NCI-H1048 (cell line): ENCODE measurements at places on chromosomes 6 and 20.

DNA sequence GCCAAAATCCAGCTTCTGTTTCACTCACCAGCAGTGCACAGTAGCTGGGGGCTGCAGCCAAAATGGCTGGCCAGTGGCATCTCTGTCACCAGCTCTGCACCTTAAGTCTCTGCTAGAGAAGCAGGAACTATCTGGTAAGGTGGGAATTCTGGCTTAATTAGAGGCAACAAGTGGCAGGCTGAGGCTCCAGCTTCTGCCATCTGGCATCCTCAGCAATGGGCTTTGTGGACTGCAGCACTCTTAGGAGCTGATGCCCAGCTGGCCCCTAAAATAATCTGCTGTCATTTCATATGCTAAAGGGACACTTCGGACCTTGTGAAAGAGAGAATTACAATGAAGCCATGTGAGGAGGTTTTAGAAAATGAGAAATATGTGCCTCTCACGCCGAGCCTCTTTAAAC, 4.6 kb upstream of the CLDN20 start:
- no peak for DNase-seq

DNA sequence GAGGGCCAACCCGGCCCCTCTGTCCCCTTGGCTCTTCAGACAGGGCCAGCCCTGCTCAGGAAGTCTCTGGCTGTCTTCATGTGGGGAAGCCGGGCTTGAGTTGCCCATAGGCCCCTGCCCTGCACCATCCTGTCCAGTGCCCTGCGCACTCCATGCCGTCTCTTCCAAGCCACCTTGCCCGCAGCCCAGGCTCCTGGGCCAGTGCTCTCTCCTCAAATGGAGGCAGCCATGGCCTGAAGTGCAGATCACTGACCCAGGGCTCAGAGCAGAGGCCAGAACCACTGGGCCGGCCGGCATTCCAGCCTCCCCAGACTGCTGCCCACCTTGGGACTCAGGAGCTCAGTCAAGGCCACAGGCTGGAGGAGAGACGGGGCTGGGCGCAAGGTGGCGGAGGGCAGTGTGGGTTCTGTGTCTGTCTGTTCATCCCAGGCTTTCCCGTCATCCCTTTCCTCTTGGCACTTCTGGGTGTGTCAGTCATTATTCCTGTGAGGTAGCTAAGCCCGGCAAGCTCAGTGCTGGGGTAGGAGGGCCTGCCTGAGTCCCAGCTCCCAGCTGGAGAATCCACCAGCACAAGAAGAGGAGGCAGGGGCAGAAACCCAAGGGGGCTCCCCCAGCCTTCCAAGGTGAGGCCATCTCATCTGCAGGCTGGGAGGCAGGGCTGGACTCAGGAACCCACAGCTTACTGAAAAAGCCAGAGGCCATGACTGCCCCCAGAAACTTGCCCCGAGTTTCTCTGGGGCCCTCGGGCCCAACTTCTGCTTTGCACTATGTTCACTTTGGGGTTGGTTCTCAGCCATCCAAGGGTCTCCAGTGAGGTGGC, 22.4 kb downstream of the SDCBP2 start:
- DNase-seq: no peak

GRCh38 chr6:113674075-113674474, 183.1 kb upstream of the MARCKS start:
- no peak for DNase-seq

GRCh38 chr6:7562769-7563168, 21.3 kb downstream of the DSP start:
- DNase-seq: no peak

- no peak for DNase-seq
These were observed 152.5 kb downstream of the MTHFD1L start for GRCh38 chr6:151018046-151018445.

- DNase-seq: no peak
These were observed 124.0 kb upstream of the STXBP5 start for GRCh38 chr6:147080225-147080624.

GRCh38 chr6:96450082-96450769, 71.4 kb upstream of the UFL1 start:
- no peak for DNase-seq

DNA sequence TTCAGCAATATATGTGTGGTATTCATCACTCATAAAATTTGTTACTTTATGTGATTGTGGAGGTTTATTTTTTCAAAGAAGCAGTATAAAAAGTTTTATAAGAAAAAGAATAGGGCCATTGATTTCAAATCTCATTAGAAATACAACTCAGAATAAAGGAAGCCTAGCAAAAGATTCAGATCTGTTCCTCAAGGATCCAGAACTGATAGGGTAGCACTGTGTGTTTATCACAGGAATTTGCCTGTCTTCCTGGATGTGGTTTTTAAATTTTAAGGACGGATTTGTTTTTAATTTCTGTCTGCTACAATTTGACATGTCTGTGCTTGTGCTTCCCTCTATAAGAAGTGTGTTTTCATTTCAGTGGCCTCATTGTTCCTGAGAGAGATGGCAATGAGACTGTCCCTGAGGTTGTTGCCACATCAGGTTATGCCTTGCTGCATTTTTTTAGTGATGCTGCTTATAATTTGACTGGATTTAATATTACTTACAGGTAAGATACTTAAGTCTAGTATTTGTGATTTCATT, 74.6 kb downstream of the ATRN start:
- DNase-seq: no peak

GRCh38 chr6:11380549-11380948, 148.1 kb upstream of the NEDD9 start:
- DNase-seq: no peak

GRCh38 chr6:104640150-104640700, 219.5 kb downstream of the HACE1 start:
- DNase-seq: no peak

DNA sequence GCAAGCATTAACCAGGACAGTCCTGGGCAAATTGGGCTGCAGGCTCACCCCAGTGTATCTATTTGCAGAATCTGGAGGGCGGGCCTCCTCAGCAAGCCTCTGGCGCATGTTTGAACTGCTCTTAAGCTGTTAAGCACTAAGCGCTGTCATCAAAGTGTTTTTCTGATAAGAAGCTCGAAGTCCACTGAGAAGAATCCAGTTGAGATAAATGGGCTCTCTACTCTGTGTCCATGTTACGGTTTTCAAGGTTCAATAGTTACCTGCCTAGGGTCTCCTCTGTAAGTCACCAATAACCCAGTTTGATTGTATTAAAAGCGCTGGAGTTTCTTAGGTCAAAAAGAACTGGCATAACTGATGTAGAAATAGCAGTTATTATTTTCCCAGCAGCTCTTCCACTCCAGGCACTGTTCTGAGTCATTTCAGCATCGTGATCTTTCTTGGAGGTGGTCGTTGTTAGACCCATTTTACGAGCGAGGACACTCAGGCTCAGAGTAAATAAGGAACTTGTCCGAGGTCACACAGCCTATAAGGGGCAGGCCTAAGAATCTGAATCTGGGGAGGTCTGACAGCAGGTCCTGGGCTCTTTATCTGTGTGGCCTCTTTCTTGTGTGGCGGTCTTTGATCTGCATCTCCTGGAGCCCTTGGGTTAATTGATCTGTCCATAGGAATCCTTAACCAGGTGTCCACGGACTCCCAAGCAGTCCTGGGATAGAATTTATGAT, 207.4 kb upstream of the ZNF217 start:
- no peak for DNase-seq

- no peak for DNase-seq
These were observed 43.9 kb downstream of the SCML4 start for GRCh38 chr6:107780226-107780625.

DNA sequence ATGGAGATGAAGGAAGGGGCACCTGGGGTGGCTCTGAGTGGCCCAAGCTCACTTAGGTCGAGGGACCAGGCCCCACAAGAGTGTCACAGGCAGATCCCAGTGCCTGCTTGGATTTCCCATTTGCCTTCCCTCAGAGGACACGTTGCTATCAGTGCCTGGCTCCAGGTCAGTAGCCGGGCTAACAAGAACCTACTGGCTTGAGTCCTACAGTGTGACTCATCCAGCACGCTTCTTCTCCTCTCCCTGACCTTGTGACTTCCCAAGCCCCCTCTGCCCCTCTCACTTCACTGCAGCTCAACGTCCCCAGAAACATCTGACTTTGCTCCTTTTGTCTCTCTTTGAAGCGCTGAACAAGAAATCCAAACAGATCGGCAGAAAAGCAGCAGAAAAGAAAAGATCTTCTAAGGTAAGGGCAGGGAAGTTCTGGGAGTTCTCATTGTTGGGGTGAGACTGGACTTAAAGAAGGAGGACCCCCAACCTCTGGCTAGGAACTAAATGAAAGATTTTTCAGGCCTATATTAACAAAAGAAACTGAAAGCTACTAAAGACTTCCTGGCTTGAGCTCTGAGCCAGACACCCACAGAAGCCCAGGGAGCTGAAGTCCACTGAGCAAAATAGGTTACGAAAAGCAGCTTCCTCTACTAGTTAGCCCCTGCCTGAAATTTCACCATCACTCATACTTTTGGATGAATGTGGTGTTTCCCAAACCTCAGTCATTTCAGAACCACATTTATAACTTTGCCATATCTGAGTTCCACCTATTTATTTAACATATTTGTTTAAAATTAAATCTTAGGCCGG, 21.5 kb downstream of the ASIP start:
- no peak for DNase-seq

- DNase-seq: peak; percentile 8
These were observed 18.5 kb downstream of the SNRPB start for GRCh38 chr20:2451939-2452732.

DNA sequence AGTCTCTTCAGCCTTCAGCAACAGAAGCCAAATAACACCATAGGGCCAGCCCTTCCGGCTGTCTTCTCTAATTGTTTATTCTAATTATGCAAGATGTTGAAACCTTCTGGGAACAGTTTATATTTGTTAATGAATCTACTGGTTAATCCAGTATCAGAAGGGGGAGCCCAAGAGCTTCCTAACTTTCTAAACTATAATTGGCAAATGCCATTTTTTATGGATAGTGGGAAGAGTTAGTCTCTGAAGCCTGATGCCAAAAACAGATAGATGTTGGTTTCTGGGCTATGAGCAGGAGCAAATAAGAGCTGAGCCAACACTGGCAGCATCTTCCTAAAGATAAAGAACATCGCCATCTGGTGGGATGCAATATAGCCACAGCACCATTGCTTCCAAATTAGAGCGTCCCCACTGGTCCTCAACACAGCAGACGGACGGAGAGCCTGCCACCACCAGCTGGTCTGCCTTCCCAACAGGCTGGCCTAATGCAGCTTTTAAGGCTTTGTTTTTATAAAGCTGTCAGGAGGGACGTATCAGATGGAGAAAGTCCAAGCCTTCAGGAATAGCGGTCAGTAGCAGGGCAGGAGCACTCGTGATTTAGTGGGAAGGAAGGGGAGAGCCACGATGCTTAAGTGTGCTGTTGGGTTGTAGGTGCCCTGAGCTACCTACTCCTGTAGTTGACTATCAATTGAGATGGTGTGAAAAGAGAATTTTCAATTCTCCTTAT, 118.8 kb downstream of the RALGAPA2 start:
- no peak for DNase-seq

DNA sequence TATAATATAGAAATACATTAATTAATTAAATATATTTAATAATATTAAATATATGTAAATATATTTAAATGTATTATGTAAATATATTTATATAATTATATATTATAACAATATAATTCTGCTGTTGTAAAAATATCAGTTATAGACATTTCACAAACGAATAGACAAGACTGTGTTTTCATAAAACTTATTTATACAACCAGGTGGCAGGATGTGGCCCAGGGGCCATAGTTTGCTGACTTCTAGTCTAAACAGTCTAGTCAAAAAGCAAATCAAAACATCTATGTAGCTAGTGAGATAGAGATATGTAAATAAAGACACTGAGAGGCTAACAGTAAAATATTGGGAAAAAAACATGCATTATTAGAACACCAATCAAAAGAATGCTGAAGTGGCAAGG, 136.4 kb downstream of the TBXT start:
- DNase-seq: no peak

GRCh38 chr6:107736713-107737396, 87.3 kb downstream of the SCML4 start:
- DNase-seq: no peak

GRCh38 chr6:88499845-88500699, 333.9 kb upstream of the CNR1 start:
- DNase-seq: no peak

DNA sequence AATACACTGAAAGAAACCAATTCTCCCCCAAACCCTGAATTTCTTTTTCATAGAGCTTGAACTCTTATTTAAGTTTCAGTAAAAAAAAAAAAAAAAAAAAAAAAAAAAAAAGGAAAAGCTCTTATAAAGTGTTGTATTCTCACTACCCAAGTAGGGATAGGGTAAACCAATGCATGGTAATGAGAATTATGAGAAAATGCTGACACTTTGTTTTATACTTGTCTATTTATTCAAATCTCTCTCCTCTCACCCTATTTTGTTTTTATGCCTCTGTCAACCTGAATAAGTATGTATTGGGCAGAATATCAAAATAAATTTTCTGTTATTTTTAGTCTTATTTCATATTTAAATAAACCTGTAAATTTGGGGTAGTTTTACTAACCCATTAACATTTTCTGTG, 181.9 kb downstream of the GJA1 start:
- DNase-seq: no peak

DNA sequence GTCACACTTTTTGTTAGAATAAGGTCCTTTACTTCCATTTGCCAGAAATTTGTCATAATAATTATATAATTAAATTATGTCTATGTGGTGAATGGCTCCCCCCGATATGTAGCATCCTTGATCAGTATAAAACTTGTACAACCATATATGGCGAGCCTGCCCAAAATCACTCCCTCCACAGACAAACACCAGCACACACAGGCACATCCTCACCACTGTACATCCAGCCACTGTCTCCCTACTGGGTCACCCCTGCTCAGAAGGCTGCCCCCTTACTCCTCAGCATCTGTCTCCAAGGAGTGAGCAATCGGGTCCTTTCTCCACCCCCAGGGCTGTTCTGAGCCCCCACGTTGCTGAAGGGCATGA, 87.0 kb upstream of the MYL9 start:
- DNase-seq: no peak

GRCh38 chr6:117110146-117110545, 155.2 kb upstream of the VGLL2 start:
- no peak for DNase-seq

- no peak for DNase-seq
These were observed 41.9 kb upstream of the SRSF6 start for GRCh38 chr20:43415661-43416430.

GRCh38 chr6:11994875-11995461, 17.1 kb upstream of the HIVEP1 start:
- no peak for DNase-seq

GRCh38 chr6:65979120-65979519, 272.1 kb upstream of the EYS start:
- DNase-seq: no peak

DNA sequence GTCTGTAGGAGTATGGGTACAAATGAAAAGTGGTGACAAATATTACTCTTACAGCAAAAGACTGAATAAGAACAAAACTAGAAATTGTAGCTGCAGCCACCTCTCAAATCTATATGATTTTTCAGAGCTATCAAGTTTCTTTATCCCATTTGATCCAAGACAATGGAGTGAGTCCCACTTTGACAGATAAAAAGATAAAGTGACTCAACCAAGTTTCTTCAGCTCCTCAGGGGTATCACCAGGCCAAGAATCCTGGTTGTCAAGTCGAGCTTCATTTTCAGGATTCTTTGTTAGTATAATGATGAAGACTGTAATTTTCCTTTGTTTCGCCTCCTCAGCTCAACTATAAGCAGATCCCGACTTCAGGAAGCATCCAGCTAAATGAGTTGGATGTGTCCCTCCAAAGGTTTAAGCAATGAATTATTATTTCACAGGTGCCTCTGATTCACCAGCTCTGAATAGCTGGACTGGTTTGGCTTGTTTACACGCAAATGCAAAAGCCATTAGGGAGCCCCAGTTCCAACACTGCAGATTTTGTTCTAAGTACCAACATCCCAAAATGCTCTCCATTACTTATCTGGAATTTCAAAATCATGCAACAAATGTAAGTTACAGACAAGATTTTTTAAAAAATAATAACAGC, 238.9 kb downstream of the MAFB start:
- no peak for DNase-seq
